Right ventricle myocardium inferior (tissue), 1 donor: ENCODE measurements at places on chromosomes 3 and 15. TPM values are rescaled to one million over a fixed set of nuclear protein-coding genes. Genes with fewer than 3 reads are reported as not detected.

DNA sequence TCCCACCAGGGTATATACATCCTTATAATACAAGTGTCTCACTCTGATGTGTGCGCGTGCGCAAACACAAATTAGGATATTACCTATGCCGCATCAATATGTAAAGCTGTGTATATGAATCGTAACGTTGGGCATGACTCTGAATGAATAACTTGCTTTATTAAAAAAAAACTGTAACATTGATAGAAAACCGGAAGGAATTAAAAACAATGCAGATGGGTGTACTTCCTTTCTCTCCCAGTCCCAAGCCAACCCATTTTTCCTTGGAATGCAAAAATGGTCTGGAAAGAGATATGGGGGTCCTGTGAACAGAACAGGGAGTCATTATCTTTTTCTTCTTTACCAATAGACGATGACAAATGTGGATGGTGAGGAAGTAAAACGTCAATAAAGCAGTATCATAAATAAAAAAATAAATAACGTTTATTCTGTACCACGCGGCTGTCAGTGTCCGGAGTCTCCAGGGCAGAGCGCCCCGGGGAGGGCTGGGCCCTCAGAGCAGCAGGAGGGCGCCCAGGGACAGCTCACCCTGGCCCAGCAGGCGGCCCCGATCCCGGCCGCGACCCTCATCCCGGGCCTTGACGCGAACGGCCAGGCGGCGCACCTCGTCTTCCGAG lies 1.6 kb downstream of the C2CD4B start:
- no peak for DNase-seq

DNA sequence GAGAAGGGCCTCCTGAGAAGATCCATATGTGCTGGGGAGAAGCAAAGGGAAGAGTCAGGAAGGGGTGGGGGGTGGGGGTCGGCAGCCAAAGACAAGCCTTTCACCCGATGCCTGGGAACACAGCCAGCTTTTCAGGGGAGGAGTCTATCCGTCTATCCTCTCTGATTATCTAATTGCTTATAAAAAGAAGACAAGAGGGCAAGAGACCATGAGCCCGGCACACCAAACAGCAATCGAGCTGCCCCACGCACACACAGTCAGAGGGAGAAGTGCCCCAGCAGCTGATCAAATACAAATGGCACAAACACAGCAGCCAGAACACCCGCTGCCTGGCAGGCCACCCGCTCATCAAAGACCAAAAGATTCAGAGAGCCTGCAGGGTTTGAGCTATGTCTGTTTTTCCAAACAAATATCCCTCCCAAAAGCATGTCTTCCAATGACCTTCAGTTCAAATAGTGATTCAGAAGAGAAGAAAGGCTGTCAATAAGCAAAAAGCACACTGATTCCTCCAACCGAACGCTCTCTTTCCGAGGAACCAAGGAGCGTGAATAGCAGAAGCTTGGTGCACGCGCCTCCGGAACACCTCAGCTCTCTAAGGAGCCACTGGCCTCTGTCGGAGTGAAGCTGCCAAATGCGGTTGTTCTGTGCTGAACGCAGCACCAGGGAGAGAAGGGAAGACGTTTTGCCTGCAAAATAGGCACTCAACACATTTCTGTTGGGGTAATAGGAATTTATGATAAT lies 419.2 kb downstream of the OCA2 start:
- DNase-seq: no peak

- no peak for DNase-seq
Measured at GRCh38 chr15:48324949-48325348, 6.3 kb upstream of the DUT start.

DNA sequence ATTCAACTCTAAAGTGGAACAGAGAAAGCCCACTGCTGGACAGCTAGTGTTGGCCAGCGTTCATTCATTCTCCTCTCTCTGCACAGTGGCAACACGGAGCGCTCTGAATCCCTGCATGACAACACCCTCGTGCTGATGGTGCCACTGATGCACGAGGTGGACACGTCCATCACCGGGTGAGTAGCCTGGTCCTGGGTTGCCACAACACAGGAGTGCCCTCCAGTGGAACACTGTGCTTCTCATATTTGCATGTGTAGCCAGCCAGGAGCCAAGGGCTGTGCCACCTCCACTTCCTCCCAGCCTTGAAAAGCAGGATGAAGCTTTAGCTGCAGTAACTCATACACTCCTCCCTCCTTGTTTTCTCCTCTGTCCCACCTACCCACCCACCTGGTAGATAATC lies 120.0 kb upstream of the CTDSPL start:
- DNase-seq: peak; percentile 71

DNA sequence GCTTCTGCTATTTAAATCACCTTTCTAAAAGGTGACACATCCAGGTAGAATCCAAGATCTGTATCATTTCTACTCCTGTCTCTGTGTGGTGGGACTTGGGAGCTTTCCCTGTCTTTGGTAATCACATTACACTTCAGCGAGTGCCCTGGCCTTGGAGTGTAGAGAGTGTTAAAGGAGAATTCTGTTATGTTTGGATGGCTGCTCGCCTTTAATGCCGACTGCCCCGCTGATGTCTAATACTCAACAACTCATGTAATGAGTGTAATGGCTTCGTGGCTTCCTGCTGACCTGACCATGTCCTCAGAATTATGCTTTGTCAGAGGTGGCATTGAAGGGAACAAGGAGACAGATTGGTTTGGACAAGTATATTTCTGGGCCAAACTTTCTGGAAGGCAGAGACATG lies 66.3 kb upstream of the LRTM1 start:
- DNase-seq: no peak

DNA sequence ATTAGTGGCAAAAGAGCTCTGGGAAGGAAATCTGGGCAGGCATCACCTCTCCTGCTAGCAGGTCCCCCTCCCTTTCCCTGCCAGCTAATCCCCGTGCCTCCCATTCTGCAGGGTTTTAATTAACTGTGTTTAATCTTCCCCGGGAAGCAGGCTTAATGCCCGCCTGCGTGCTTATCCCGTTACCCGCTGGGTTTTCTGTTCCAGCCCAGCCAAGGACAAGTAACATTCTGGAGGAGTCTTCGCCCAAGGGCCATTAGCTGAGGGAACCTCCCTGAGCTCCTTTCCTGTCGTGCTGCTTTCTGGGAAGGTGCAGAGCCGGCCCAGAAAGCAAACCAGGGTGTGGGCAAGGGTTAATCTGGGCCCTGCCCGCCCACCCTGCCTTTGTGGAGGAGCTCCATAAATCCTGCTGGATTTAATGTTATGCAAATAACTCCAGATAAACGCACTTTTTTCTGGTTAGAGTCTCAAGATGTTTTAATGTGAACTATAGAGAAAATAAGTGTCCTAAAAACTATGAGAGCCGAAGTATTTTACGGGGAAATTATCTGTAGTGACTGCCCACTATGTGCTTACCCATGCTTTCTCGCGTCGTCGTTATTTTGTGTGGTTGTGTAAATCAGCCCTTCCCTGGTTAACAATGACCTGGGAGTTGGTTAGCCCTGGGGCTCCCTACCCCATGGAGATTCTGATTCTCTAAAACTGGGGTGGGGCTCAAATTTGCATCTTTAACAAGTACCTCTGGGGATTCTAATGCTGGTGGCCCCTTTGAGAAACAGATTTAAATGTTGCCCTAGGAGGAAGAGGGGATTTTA lies 25.9 kb downstream of the TRIM71 start:
- no peak for DNase-seq

- DNase-seq: no peak
Measured at GRCh38 chr15:41881920-41882688, 11.7 kb downstream of the SPTBN5 start.

DNA sequence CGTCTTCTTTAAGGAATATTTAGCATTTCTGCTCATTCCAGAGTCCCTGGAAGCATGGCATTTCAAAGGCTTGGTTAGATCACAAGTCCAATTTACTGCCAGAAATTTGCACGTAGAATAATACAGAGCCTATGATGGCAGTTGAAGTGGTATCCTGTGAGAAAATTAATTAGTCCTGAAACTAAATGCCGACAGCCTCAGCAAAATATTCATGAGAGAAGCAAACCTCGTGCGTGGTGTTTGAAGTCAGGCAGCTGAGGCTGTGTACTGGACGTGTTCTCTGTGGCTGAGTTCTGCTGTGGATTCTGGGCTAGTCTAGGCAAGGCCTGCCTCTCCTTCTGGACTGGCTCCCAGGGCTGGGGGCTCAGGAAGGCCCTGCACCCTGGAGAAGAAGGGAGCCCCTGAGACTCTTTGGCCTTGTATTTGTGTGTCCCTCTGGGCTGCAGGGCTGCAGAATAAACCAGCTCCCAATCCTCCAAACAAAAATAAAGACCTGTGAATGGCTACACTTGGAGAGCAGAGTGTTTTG lies 106.6 kb downstream of the APBA2 start:
- DNase-seq: no peak

DNA sequence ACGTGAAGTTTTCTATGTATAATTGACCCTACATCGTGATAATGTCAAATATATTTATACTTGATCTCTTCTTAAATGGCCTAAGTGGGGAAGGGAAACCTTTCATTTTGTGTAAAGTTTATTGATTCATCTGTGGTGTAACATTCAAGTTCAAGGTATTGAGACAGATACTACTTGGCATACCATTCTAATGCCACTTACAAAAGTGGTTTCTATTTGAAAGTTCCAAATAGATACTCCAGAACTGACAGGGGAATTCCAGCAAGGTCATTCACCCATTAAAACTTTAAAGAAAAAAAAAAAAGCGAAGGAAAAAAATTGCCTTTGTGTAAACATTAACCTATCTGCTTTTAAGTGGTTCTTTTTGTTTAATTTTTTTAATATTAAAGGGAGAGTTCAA lies 45.3 kb upstream of the MAP3K13 start:
- DNase-seq: no peak

GRCh38 chr3:185713015-185713414 lies 111.8 kb downstream of the IGF2BP2 start:
- DNase-seq: no peak

DNA sequence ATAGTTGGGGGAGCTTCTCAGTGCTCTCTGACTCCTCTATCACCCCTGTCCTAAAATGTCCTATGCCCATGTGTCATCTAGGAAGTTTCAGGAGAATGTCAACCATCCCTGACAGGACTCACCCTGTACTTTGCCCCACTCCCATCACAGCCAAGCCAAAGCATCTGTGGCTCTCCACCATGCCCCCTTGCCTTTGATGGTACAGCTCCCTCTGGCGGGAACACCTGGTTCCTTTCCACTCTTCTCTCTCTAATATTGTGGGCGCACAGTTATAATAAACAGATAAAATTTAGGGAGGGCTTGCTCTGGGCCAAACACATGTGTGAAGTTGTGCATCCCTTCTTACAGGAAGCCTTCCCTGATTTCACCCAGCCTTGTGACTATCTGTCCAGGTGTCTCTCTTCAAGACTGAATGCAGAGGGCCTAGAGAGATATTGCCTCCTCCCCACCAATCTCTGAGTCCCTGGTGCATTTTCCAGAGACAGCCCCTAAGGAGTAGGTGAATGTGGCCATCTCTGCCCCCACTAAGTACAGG lies 62.8 kb downstream of the ISG20 start:
- no peak for DNase-seq

DNA sequence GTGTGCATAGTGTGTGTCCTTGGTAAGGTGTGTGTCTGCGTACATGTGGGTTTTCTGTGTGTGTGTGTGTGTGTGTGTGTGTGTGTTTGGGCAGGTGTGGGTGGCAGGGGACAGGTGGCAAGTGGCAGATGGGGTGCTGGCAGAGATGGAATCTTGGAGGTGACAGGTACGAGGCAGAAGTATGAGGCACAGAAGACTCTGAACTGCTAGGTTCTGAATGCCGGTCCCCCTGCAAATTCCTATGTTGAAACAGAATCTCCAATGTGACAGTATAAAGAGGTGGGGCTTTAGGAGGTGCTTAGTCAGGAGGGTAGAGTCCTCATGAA lies 29.8 kb downstream of the SRPRB start:
- DNase-seq: no peak

GRCh38 chr15:44588541-44588940 lies 51.6 kb downstream of the EIF3J start:
- no peak for DNase-seq

DNA sequence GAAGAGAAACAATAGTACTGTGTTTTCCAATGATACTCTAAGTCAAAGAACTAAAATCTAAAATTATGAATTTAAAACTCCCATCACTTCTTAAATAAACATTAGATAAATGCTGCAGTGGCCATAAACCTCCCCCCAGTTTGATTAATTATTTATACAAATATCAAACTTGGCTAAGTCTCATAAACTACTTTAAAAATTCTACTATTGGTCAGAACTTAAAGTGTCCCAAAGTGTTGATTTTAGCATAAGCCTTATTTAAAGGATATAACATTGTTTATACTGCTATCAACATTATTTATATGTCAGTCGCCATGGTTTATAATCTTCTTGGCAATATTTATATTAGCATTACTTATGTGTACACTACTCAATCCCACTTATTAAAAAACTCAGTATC lies 132.4 kb downstream of the SCAPER start:
- no peak for DNase-seq

- DNase-seq: no peak
Measured at GRCh38 chr3:192850451-192850981, 67.1 kb downstream of the MB21D2 start.

DNA sequence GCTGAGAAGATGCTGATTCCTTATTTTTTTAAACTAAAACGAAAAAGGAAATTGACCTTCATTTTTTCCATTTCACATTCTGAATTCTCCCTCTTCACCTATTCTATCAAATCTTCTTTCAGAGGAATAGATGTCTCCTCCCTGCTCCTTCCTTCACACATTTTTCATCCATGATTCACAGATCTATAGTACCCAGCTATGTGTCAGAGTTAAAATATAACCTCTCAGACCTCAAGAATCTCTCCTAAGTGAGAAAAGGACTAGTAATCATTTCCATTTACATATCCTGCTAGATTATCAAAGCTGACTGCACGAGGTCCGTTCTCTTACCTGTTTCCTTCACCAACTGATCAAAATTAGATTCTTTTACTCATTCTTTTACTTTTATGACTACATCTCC lies 1297.6 kb upstream of the ALCAM start:
- no peak for DNase-seq

DNA sequence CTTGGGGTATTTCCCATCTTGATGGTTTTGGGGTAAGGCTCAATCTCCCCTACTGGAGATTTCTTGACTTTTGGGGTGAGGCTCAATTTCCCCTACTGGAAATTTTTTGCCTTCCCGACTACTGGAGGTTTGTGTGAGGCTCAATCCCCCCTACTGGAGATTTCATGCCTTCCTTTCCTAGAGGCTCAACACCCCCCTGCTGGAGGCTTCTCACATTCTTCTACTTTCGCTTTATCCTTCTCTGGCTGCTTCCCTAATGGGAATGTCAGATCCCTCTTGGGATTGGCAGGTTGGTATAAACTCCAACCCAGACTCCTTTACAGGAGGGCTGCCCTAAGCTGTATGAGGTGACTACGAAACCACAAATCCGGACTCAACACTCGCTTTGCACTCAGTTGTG lies 49.2 kb downstream of the KATNBL1 start:
- DNase-seq: no peak

GRCh38 chr3:99543796-99544195 lies 94.6 kb upstream of the COL8A1 start:
- no peak for DNase-seq

MRAS gene
- 396 TPM for total RNA-seq

USP4 gene
- 39.4 TPM for total RNA-seq

FAM240A gene
- total RNA-seq: not detected

NR1I2 gene
- total RNA-seq: not detected

CLSTN2 gene
- total RNA-seq: 8.4 TPM

ACAD9 gene
- total RNA-seq: 42.0 TPM
